Activated T-helper 9 cell treated with anti-CD3 and anti-CD28 coated beads, Interleukin-2, amount 50 U/mL, for 16 hours (primary cell): ENCODE measurements at places on chromosomes 12 and 14.

GRCh38 chr12:98572010-98572409 is 21.5 kb upstream of the SLC25A3 start:
- no peak for DNase-seq

DNA sequence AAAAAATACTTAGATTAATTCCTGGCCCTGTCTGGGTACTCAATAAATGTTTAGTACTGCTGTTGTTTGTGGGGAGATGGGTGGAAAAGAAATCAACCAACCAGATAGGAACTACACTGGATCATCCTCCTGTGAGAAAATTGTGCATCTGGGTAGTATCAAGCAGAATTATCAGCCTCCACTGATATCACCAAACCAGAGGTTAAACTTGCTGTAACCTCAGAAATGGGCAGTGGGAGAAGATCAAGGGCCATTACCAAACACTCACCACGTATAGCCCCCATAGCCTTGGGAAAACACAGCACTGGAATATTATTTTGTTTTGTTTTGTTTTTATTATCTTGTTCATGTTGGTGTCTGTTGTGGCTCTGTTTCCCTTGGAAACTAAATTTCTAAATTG is 19.7 kb downstream of the VEZT start:
- DNase-seq = no peak

- no peak for DNase-seq
These were observed 3.3 kb downstream of the AKT1 start for GRCh38 chr14:104792101-104792884.

GRCh38 chr12:117564881-117565280 is 203.5 kb upstream of the NOS1 start:
- DNase-seq = no peak

- no peak for DNase-seq
These were observed 356.6 kb downstream of the CEP128 start for GRCh38 chr14:80584744-80585505.

DNA sequence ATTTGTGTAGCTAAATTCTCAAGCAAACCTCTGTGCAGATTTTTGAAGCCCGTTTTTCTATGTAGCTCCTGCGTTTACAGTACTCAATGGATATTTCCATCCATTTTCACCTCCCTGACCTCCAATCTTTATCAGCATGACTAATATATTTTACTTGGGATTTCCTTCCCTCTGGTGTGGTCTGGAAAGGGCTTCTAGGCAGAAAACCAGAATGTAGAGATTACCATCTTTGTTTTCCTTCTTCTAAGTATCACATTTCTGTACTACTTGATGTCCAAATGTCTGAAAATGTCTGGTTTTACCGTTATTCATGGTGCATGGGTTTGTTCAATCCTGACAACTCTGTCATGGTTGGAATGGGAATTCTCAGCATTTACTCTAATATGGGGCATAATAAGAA is 907.6 kb upstream of the FLRT2 start:
- DNase-seq = no peak

- DNase-seq = no peak
These were observed 13.0 kb upstream of the NUDT14 start for GRCh38 chr14:105193916-105194782.

DNA sequence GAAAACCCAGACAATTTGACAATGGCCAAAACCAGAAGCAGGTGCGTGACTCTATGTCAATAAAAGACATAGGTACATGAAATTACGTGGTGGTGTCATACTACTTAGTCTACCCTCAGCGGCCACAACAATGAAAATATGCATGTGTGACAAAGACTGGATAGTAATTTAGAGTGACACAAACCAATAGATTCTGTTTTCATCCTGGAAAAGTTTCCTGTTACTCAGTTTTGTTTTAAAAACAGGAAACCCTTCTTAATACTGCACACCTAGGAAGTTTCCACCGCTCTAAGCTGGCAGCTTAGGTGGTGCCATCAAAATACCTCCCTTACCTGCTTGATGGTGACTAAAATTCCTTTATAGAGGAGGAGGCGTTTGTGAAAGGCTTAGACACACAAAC is 15.1 kb downstream of the POU6F1 start:
- no peak for DNase-seq

DNA sequence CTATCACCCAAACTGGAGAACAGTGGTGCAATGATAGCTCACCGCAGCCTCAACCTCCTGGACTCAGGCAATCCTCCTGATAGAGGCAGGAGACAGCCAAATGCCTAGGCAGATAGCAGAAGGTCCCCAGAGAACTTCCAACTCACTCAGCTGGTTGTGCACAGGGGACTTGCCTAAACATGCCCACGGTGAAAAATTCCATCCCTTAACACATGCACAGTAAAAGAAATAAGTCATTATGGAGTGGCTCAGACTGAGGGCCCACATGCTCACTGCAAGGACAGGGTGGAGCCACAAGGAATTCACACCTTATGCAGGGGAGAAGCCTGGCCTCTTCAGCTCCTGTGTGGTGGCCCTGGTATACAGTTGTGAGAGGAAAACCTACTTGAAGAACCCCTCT is 525.8 kb upstream of the ATP2B1 start:
- no peak for DNase-seq

- DNase-seq = no peak
These were observed 131.3 kb downstream of the KTN1 start for GRCh38 chr14:55711175-55711811.
